Activated CD8-positive, alpha-beta memory T cell treated with anti-CD3 and anti-CD28 coated beads for 48 hours (primary cell): ENCODE measurements at places on chromosomes 1 and 21.

GRCh38 chr1:209780268-209780667, 4.1 kb downstream of the C1orf74 start:
- no peak for DNase-seq

DNA sequence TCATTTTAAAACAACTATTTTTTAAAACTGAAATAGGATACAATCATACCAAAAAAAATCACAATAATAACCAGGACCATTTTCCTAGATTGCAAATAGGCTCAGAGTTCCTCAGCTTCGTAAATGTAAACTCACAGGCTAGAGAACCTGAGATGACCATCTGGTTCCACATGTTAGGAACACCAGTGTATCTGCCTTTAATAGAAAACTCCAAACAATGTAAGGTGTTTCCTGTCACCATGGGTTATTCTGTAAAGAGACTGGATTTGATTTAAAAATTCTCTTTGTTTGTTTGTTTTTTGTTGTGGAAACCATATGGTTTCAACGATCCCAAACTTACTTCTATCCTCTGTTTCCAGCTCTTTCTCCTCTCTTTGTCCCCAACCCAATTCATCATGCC, 197.5 kb downstream of the ZZZ3 start:
- no peak for DNase-seq

GRCh38 chr21:38413958-38414548, 84.2 kb downstream of the ERG start:
- DNase-seq: no peak

DNA sequence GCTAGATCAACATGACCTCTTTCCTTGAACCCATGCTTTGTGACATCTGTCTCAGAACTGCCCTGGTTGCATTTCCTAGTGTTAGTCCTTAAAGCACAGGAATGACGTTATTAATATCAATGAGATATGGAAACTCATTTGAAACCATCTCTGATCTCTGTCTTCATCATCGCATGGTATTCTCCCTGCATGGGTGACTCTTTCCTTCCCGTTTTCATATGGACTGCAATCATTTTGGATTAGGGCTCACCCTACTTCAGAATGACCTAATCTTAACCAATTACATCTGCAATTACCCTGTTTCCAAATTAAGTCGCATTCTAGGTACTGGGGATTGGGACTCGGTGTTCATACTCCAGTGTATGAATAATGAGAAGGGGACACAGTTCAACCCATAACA, 41.7 kb upstream of the DISC1 start:
- no peak for DNase-seq

DNA sequence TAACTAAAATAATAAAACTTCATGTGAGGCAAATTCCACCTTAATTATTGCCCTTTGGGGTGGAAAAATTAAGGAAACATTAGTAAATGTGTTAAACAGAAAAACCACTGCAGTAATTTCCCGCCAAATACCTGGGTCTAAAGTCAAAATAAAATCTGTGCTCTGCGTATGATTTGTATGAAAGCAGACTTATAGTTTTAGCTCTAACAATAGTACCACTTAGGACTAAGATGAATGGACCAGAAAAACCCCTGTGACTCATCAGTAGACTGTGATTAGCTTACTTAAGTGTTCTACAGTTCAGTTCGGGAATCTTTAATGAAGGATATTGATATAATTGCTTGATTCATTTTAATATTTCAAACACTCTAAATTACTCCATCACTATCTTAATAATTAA, 23.3 kb upstream of the C1orf105 start:
- no peak for DNase-seq

DNA sequence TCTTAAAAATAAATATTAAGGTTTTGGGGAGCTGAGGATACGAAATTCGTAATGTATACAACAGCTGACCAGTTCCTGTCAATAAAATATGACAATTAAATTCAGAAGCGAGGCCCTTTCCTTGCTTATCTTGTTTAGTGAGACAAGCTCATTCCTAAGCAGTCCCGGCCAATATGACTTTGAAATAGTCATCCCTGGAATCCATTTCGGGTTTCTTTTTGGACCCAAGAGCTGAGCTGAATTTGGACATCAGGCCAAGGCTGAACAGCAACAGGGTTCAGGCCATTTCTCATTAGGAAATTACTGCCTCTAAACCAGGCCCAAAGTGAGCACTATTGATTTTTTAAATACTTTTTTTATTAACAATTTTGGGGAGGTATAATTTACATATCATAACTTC, 17.3 kb upstream of the FMN2 start:
- DNase-seq: no peak

- no peak for DNase-seq
Observed at GRCh38 chr1:229457436-229457835, 23.5 kb upstream of the ACTA1 start.

- DNase-seq: no peak
Observed at GRCh38 chr1:166865926-166866325, 10.1 kb downstream of the TADA1 start.

GRCh38 chr1:212718499-212718898, 18.9 kb upstream of the BATF3 start:
- DNase-seq: no peak

DNA sequence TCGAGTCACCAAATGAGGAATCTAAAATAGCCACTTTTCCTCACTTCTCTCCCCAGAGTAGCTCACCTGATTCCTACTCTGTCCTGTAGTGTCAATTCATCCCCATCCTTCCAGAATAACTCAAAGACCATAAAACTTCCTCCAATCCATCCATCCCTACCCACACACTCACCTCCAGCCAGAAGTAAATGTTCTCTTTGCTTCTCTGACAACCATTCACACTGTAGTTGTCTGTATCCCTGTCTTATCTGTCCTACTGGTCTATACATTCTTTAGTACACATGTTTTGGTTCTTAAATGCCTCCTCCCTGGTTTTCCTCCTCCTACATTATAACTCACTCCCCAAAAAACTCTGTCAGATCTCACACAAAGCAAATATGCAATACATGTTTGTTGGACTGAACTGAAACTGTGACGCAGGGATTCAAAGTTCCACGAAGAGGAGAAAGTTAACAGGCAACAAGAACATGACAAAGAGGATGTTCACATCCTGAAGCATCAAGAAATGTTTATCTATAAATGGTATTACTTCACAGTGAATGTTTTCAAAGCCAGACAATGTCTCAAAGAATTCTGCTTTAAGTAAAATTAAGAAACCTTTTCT, 11.0 kb downstream of the TP53BP2 start:
- no peak for DNase-seq

DNA sequence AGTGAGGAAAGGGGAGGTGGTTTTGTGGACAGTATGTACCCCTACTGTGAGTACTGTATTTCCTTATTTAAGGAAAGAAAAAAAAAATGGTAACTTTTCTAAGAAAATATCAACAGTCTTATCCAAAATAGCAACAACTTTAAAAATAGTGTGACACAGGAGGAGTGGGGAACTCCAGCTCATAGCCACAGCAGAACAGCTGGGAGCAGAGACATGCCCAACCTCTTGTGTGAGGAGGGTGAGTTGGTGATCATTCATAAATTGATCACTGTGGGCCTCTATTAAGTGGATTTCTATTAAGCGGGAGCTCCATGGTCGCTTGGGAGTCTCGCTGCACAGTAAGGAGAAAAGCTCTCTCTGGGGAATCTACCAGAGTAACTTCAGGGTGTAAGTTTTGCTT, 158.8 kb upstream of the DUSP10 start:
- DNase-seq: no peak

GRCh38 chr1:167698313-167698712, 23.5 kb upstream of the MPZL1 start:
- no peak for DNase-seq

DNA sequence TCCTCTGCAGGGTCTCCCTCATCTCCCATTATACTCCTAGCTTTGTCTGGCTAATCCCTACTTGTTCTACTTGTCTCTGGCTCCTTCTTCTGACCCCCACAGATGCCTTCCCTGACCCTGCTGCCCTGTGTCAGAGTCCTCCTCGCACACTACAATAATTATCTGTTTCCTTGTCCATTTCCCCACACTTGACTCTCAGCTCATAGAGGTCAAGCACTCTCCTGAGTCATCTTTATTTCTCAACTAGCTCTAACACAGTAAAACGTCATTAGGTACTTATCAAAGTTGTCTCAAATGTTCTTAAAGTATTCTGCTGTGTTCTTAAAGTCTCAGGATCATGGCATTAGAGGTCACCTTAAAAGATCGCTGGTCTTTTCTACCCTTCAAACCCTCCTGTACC, 47.1 kb downstream of the C8A start:
- DNase-seq: no peak

GRCh38 chr1:52658795-52659194, 25.8 kb downstream of the SHISAL2A start:
- no peak for DNase-seq

GRCh38 chr1:19034721-19035120, 78.2 kb upstream of the IFFO2 start:
- DNase-seq: no peak

GRCh38 chr21:29033871-29034270, 9.4 kb downstream of the USP16 start:
- no peak for DNase-seq

DNA sequence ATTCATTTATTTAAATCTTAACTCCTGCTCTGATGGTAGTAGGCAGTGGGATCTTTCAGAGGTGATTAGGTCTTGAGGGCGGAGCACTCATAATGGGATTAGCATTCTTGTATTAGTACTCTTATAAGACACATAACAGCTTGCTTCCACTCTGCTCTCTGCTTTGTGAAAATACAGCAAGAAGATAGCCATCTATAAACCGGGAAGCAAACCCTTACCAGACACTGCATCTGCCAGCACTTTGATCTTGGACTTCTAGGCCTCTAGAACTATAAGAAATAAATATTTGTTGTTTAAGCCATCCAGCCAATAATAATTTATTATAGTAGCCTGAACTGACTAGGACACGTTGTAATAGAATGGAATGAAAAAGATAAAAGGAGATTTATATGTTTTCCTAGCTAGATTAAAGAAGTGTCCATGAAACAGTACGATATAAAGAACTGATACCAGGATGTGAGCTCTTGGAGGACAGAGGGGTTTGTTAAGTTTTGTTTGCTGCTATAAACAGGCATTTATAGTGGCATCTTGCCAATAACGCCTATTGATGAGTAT, 869.9 kb downstream of the MRPL39 start:
- DNase-seq: no peak

GRCh38 chr1:221234791-221235190, 355.5 kb downstream of the HLX start:
- DNase-seq: no peak

DNA sequence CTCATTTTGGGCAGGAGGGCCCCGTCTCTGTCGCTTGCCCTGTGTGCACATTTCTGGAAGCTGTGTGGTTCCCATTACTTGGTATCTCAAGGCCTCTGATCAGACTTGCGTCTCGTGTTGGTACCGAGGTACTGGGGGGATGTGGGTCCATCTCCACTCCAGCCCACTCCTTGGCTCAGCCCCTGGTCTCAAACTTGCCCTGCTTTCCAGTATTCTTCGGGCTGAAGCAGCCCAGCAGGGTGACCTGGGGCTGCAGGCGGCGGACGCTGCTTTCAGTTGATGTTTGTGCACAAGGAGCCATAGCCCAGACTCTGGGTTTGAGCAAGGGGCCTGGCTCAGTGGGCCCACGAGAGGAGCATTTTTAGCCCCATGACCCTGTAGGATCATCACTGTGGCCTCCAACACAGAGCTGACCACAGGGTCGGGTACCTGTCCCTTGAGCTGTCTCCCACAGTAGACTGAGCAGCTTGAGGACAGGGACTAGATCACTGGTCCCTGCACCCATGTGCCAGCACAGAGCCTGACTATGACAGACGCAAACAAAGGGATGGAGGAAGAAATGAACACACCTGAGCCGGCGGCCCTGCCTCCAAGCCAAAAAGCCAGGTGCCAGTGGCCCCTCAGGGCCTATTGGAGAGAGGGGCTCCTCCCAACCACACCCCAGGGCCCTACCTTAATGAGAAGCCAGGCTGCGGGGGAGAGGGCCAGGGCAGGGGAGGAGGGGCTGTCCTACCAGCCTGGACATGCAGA, 46.8 kb downstream of the CHD5 start:
- no peak for DNase-seq

- no peak for DNase-seq
Observed at GRCh38 chr21:27086186-27086585, 119.3 kb upstream of the ADAMTS5 start.

DNA sequence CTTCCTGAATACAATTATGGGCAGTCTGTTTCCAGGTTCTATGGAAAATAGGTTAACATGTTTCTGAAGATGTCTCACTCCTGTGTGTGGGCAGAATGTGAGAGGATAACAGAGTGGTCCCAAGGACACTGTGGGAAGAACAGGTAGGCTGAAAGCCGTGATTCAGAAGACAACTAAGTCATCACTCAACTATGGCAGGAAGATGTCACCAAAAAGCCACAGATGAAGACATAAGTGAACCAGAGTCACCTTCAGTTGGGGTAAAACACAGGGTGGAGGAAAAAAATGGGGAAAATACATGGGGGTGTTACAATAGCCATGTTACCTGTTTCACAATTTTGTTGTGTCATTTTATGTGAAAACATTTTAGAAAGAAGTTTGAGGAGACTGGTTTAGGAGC, 75.1 kb downstream of the UCHL5 start:
- DNase-seq: no peak

GRCh38 chr21:39483917-39484316, 32.1 kb downstream of the SH3BGR start:
- DNase-seq: no peak

- no peak for DNase-seq
Observed at GRCh38 chr1:203563291-203563690, 63.3 kb upstream of the ATP2B4 start.

- DNase-seq: no peak
Observed at GRCh38 chr1:8409106-8409505, 91.2 kb downstream of the SLC45A1 start.
